ENCODE measurements at places on chromosomes 6 and 20.

DNA sequence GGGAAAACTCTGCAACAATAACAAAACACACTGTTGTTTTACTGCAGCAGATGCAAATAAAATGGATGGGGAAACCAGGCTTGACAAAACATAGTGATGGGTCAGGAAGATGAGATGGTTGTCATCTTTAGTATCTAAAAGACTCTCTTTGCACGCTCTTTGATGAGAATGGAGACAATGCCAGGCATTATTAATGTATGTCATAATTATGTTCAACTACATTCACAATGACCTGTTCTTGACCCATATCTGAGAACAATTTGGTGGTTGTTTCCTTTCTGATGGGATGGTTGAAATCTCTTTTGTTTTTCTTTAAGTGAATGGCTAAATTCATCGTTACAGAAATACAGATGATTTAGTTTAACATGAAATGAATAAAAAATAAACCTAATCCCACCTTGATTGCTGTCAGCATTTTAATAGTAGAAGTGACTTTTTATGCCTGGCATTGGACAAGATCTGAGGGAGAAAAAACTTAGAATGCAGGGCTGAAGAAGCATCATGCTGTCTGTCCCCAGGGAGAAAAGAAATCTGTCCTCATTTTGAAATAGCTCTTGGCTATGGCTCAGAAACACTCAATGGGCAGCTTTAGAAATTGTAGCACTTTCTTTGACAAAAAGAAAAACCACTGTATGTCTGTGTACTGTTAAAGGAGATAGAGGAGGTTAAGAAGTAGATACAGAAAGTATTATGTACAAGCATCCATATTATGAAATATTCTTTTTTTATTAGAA lies 12.4 kb upstream of the GRIK2 start:
- no peak for DNase-seq

DNA sequence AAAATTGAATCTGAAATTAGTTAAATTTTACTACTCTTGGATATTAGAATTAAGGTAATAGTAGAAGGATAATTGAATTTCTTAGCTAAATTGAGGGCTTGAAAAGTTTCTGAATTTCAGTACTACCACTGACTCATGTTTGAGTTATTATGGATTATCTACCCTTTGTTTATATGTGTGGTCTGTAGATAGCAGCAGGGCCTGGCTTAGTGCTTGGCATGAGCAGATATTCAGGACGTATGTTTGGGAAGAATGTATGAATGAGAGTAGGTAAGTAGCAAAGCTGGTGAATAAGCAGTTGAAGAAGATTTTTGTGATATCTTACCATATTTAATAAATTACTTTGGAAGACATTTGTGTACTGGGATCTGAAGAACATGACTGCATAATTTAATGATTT lies 152.7 kb downstream of the MACROD2 start:
- DNase-seq = no peak

- DNase-seq = peak; percentile 50
Observed at GRCh38 chr6:35213824-35214756, at the start of gene SCUBE3. Gene SCUBE3, plus strand, starts transcription at chr6:35213956. Its CDS starts 463 bp downstream, at chr6:35214419.

DNA sequence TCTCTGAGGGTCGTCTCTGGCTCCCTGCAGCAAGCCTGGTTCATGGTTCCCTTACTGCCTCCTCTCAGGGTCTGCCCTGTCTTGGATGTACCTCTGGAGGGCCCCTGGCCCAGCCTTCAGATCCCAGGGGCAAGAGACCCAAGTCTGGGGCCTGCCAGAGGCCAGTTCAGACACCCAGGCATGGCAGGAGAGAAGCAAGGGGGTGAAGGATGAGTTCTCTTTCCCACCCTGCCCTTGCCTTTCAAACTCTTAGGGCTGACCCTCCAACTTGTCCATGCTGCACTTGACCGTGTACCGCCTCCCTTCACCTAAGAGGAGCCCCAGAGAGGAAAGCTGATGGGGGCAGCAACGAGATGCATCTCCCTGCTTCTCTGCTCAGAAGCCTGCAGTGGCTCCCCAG lies 4.2 kb downstream of the GDAP1L1 start:
- DNase-seq = no peak

DNA sequence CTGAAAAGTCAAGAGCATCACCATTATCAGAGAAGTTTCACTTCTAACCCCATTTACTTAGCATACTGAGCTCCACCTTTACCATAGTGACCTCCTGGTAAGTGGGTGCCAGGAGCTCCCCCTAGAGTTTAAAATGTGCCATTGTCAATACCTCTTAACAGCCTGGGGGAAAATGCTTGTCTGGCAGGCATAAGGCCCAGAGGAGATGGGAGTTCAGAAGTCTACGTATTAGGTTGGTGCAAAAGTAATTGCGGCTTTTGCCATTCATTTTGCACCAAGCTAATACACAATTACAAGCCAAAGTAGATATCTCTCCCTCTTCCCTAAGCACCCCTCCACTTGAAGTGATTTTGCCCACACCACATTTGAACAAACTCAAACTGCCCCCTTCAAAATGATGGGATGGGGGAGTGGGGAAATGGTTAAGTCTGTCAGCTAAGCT lies 919.0 kb downstream of the KIF16B start:
- peak; percentile 74 for DNase-seq

DNA sequence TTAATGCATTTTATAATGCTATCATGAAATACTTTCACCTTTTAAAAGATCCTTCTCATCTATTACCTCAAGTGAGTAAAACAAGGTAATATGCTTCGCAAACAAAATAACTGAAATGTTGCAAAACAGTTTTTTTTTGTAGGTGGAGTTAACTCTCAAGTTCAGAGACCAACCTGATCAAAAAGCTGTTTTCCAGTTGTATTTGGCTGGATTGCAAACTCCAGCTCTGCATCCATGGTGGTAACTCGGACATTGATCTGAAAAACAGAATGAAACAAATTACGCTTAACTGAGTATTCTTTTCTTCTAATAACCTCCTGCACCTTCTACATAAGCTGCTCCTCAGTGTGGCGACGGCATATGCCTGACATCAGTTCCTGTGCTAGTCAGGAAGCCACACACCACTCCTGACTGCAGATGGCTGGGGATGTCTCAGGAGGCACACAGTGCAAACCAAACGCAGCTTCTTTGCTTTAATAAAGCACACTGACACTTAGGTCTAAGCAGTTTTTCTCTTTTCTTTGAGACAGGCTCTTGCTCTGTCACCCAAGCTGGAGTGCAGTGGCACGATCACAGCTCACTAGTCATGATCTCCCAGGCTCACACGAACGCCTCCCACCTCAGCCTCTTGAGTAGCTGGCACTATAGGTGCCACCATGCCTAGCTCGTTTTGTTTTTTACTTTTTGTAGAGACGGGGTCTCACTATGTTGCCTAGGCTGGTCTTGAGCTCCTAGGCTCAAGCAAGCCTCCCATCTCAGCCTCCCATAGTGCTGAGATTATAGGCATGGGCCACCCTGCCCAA lies 29.9 kb downstream of the EZR start:
- no peak for DNase-seq

DNA sequence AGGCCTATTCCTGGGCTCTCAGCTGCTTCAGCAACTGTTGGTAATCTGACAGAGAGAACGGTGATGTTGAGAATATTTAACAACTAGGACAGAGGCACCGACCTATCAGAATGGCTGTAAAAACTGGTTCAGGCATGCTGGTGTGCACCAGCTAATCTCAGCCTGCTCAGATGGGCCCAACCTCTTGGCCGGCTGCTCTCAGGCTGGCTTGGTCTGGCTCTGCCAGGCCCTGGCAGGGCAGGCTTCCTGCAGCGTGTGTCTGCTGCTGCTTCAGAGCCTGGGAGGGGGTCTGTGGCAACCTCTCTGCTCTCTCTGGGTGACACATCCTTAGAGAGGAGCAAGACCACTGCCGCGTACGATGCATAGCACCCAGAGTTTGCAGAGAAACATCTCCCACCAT lies 4.8 kb downstream of the SLC2A12 start:
- no peak for DNase-seq

- DNase-seq = no peak
Observed at GRCh38 chr6:63683071-63683603, 47.5 kb downstream of the PHF3 start.

DNA sequence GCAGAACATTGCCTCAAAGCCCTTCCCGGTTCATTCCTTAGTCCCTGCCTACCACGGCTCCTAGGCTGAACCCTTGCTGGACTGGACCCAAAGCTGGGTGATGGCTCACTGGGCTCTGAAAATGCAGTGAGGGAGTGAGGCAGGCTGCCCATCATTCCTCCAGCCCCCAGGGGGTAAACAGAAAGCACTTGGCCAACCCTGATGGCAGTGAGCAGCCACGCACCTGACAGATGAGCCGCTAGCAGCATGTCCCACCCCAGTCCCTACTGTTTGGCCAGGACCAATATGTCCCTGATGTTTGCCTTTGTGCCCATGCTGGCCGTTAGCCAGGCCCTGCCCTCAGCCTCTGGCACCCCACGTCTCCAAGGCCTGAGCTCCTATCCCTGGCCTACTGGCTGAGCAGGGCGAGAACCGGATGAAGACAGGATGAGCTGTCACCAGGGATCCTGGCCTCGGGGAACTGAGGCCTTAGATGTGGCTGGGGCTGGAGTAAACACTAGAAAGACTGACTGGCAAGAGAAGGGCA lies 19.4 kb upstream of the BAK1 start:
- DNase-seq = no peak

DNA sequence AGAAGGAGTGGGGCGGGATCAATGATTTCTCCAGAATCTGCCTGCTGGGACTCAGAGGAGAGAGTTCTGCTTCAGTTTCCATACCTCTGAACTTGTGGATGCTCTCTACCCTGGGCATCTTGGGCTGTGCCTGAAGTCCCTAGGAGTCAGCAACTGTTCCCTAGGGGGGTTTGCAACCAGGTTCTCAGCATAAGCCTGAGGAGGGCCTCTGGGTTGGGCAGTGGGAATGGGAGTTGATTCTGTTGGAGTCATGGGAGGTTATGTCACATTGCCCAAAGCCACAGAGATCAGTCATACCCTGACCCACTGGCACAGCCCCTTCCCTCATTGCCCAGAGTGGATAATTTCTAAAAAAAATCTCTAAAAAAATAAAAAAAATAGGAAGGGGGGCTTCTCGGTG lies 47.4 kb downstream of the MOCS1 start:
- DNase-seq = no peak

GRCh38 chr6:165308926-165309731 lies at the start of gene C6orf118:
Gene C6orf118, minus strand, starts transcription at chr6:165309605. Its CDS starts 19 bp downstream, at chr6:165309586.
- DNase-seq = peak; percentile 3

- DNase-seq = peak; percentile 20
Observed at GRCh38 chr6:90893400-90893799, 306.5 kb upstream of the MAP3K7 start.

DNA sequence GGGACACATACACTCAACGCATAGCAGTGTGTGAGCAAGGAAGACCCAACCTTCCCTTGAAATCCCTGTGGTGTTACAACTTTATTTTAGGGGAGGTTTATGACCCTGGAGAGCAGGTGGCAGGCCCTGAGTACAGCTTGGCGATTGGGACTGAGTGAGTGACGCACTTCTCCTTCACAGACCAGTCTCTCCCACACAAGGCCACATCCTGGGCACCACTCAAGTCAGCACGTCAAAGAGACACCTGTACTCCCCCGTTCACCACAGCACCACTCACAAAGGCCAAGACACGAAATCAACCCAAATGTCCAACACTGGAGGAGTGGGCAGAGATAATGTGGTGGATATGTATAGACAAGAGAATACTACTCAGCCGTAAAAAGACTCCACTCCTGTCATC lies 57.0 kb upstream of the FRMD1 start:
- DNase-seq = no peak

- no peak for DNase-seq
Observed at GRCh38 chr6:24821860-24822444, 23.2 kb upstream of the ARMH2 start.

- DNase-seq = no peak
Observed at GRCh38 chr6:120534954-120535353, 799.3 kb downstream of the TBC1D32 start.

- no peak for DNase-seq
Observed at GRCh38 chr6:22550971-22551670, 18.2 kb upstream of the HDGFL1 start.

DNA sequence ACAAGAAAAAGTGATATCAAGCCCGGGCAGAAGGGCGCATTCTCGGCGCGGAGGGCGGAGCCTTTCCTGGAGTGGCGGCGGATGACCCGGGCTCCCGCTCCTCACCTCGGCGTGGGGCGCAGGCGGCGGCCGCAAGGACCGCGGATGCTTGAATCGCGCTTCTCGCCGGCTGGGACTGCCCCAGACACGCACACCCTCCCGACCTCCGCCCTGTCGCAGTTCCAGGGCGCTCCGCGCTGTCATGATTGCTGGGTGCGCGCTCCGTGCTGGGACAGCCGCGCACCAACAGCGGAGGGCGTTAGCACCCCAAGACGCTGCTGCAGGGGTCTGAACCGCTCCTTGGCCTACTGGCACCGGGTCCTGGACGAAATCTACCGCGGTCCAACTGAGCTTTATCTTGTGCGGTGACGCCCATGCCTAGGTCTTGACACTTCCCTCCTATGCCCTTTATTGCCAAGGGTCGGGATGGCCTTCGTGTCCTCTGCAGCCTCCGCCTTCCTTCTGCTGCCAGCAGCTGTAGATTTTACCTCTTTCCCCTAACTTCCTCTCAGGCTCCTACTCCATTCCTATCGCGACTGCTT lies 43.3 kb downstream of the IRAK1BP1 start:
- DNase-seq = peak; percentile 53

- DNase-seq = no peak
Observed at GRCh38 chr20:10629946-10630650, 43.7 kb downstream of the JAG1 start.

DNA sequence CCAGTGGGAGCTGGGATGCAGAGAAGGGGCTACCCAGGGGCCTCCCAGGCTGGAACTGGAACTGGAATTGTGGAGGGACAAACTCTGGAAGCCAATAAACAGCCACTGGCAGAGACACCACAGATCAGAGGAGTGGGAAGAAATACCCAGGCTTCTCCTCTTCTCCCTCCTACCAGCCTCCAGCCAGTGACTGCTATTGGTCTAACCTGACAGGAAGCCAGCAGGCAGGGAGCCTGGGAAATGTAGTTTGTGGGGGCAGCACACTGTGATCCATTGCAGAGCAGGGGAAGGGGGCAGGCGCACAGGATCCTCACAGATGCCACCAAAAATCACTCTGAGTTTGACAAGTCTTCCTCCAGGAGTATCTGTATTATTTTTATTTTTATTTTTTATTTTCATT lies 12.1 kb upstream of the MLN start:
- DNase-seq = peak; percentile 42

GRCh38 chr6:130681028-130681427 lies 146.2 kb upstream of the SMLR1 start:
- no peak for DNase-seq

- DNase-seq = no peak
Observed at GRCh38 chr20:6055161-6055783, 1.4 kb upstream of the LRRN4 start.

GRCh38 chr20:51528263-51529027 lies 14.1 kb downstream of the NFATC2 start:
- DNase-seq = no peak

- no peak for DNase-seq
Observed at GRCh38 chr6:56647172-56647762, 4.6 kb upstream of the DST start.

DNA sequence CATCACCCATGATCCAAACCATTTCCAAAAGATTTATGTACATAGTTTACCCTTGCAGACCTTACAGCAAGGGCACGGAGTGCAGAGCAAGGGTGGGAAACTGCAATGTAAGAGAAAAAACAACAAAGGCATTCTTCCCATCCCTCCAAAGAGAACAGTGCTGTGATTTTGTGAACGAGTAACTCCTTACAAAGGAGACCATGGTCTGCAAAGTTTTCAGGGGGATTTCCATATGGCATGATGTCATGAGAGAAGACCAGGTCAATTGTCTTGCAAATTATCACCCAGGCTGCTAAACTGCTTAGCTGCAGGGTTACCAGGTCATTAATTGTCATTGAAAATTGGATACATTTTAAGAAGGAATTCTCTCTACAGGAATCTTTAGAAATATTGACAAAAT lies 58.3 kb downstream of the LAMP5 start:
- DNase-seq = no peak
